ENCODE measurements at places on chromosomes 5 and 9.

GRCh38 chr9:131833906-131834305 is 94.0 kb upstream of the RAPGEF1 start:
- no peak for DNase-seq

- DNase-seq = no peak
Measured at GRCh38 chr9:89915187-89915586, 310.4 kb downstream of the GADD45G start.

DNA sequence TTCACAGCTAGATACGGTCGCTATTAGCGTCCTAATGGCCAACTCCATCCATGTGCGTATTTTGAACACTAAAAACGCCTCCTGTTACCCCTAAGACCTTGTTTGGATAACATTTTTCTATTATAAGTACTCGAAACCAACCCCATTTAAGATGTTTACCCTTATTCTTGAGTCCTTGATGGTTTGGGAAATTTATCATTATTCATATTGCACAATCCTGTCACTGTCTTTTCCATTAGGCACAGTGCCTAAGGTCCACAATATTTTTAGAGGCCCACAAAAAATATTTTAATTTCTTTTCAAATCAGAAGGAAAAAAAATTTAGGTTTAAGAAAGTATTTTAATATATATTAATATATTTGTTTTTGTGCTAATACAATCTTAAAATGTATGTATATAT is 1.3 kb upstream of the LIFR start:
- no peak for DNase-seq

DNA sequence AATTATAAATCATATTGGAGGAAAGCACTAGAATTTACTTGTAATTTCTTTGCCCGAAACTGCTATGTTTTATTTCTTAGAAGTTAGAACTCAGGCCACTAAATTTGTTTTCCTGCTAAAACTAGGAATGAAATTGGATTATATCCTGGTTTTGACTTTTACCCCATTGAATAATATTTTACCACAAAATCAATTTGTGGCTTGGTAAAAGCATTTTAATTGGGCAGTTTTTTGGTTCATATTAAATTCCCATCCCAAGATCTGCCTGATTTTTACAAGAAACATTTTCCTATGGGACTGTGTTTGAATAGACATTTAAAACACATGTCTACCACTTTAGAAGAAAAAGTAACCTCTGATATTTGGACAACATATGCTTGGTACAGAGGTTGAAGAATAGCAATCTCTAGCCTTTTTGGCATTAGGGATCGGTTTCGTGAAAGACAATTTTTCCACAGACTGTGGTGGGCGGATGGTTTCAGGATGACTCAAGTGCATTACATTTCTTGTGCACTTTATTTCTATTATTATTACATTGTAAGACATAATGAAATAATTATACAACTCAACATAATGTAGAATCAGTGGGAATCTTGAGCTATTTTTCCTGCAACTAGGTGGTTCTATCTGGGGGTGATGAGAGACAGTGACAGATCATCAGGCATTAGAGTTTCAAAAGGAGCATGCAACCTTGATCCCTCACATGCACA is 565.6 kb downstream of the PRR16 start:
- no peak for DNase-seq

- no peak for DNase-seq
Measured at GRCh38 chr9:31136524-31136923, 1247.9 kb upstream of the ACO1 start.

- no peak for DNase-seq
Measured at GRCh38 chr5:83562791-83563557, 91.4 kb downstream of the VCAN start.

- no peak for DNase-seq
Measured at GRCh38 chr5:170520372-170520771, 16.6 kb downstream of the KCNIP1 start.

DNA sequence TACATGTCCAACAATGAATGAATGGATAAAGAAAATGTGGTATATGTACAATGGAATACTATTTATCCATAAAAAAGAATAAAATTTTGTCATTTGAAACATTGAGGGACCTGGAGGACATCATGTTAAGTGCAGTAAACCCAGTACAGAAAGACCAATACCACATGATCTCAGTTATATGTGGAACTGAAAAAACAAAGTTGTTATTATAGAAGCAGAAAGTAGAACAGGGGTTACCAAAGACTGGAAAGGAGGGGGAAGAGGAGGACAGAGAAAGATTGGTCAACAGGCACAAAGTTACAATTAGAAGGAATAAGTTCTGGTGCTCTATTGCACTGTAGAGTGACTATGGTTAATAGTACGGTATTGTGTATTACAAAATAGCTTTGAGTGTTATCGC is 233.8 kb downstream of the SEMA6A start:
- DNase-seq = no peak

GRCh38 chr9:107228496-107229039 is 54.5 kb upstream of the RAD23B start:
- DNase-seq = no peak

- DNase-seq = no peak
Measured at GRCh38 chr5:44336708-44337107, 52.5 kb downstream of the FGF10 start.

Measured in astrocyte of the spinal cord (primary cell).